Breast epithelium (tissue), 4 donors: ENCODE measurements at places on chromosomes 13 and 19.

DNA sequence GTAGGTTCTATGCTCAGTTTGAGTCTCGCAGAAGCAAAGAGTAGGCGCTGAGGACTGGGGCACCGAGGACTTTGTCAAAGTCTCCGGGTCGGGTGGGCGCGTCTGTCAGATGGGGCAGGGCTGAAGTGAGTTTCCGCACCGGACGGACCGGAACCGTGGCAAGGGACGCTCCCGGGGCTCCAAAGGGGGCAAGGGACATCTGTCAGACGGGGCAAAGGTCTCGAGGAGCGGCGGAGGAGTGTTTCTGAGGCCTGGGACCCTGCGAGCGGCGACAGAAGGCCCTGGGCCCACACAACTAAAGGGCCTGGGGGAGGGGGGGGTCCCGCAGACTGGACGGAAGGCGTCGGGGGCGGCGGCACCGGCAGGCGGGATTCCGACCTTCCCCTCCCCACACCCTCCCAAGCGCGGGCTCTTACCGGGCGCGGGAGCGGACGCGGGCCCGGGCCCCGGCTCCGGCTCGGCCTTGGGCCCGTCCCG lies 13.3 kb upstream of the AKAP8L start:
- peak overlapping the region; percentile 57 for H3K27ac ChIP-seq
- DNase-seq = no peak
- H3K27me3 ChIP-seq = no peaks in the 10 kb centered on the region
- peaks cover 3% of the 10 kb centered on the region for H3K36me3 ChIP-seq
- peaks cover 15% of the 10 kb centered on the region for H3K4me1 ChIP-seq

DNA sequence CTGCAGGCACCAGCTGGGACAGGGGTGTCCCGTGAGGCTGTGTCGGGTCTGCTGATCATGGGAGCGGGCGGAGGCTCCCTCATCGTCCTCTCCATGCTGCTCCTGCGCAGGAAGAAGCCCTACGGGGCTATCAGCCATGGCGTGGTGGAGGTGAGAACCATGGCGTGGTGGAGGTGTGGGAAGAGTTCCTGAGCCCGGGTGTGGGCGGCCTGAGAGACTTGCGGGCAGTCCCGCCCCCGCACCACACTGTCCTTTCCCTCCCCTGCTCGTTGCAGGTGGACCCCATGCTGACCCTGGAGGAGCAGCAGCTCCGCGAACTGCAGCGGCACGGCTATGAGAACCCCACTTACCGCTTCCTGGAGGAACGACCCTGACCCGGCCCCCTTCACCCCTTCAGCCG lies 10.7 kb downstream of the APLP1 start:
- no peaks in the 10 kb centered on the region for H3K4me1 ChIP-seq
- no peak overlapping the region for H3K4me3 ChIP-seq
- no peak overlapping the region for H3K27ac ChIP-seq
- H3K36me3 ChIP-seq = no peaks in the 10 kb centered on the region
- H3K27me3 ChIP-seq = no peaks in the 10 kb centered on the region
- DNase-seq = no peak

GRCh38 chr13:79528759-79529191 lies 47.8 kb downstream of the NDFIP2 start:
- DNase-seq = no peak
- no peaks in the 10 kb centered on the region for H3K36me3 ChIP-seq
- H3K4me1 ChIP-seq = no peaks in the 10 kb centered on the region
- no peak overlapping the region for H3K4me3 ChIP-seq
- H3K27ac ChIP-seq = no peak overlapping the region

- peaks cover 5% of the 10 kb centered on the region for H3K4me1 ChIP-seq
- DNase-seq = no peak
- no peak overlapping the region for H3K4me3 ChIP-seq
- no peak overlapping the region for H3K27ac ChIP-seq
Measured at GRCh38 chr13:41491436-41491835, 34.1 kb downstream of the RGCC start.

DNA sequence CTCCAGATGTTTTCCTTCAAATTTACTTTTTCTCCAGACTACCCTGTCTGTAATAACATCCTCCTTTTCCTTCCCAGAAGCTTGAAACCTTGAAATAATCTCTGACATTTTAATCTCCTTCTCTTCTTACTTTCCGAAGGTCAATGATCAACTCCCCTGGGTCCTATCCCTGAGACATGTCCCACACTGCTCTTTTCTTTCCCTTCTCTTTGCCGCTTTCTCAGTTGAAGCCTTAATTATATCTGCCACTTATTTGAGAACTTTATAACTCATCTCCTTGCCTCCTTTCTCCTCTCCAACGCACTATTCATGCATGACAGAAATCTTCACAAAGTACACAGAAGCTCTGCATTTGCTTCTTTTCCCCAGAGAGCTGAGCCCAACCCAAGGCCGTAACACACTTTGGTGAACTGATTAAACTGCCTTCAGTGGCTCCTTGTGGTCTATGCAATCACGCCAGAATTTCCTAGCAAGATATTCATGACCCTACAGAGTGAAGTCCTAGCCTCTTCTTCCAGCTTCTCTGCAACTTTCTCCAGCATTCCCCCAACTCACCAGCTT lies 9.2 kb upstream of the WASF3 start:
- DNase-seq = no peak
- H3K4me1 ChIP-seq = no peaks in the 10 kb centered on the region
- H3K27me3 ChIP-seq = peaks cover 19% of the 10 kb centered on the region
- no peaks in the 10 kb centered on the region for H3K36me3 ChIP-seq

DNA sequence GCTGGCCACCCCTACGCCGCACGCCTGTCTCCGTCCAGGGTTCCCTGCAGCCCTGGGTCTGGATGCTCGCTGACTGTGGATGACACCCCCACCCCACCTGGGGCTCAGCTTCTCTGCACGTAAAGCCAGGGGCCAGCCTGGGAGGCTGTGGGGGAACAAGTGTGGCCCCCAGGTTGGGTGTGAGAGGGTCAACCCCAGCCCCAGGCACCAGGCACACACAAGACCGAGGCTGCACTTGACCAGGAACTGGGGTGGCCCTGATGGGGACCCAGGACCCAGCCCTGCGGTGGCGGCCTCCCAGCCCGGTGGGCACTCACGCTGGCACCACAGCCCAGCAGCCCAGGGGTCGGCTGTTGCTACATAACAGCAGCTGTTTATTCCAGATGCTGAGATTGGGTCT lies 41.6 kb downstream of the GAS6 start:
- H3K4me3 ChIP-seq = no peak overlapping the region
- peaks cover 26% of the 10 kb centered on the region for H3K4me1 ChIP-seq

GRCh38 chr13:113526466-113527220 lies 36.1 kb upstream of the DCUN1D2 start:
- H3K27me3 ChIP-seq = no peaks in the 10 kb centered on the region
- H3K36me3 ChIP-seq = no peaks in the 10 kb centered on the region
- H3K4me3 ChIP-seq = no peak overlapping the region
- H3K4me1 ChIP-seq = no peaks in the 10 kb centered on the region

DNA sequence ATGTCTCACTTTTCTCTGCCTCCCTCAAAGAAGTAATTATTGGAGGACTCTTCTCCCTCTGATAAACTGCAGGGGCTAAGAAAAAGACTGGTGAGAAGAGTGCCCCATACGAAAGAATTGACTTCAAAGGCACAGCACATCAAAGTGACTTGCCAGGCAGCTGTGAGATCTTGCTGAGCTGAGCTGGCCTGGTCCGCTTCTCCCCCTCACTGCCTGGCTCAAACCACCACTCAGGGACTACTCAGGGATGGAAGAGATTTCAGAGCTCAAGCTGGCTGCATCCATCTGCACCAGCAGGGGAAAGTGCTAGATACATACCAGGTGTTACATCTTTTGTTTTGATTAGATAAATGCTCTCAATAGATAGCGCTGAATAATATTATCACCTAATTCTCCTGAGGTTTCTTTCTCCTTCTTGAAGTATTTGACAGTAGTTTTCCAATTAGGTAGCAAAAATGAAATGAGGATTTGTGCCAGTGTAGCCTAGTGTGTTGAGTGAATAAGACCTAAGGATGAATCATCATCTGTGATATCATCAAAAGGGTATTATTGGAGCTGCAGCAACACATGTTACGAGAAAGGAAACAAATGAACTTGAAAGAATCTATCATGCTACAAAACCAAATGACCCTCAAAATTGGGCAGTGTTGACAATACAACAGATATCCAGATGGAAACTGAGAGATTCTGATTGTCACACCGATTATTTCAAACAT lies 379.8 kb downstream of the TBC1D4 start:
- DNase-seq = no peak
- no peaks in the 10 kb centered on the region for H3K36me3 ChIP-seq
- H3K27ac ChIP-seq = no peak overlapping the region
- H3K4me3 ChIP-seq = no peak overlapping the region

GRCh38 chr13:103104340-103104739 lies 38.1 kb upstream of the SLC10A2 start:
- DNase-seq = no peak
- H3K36me3 ChIP-seq = no peaks in the 10 kb centered on the region
- H3K4me1 ChIP-seq = peaks cover 5% of the 10 kb centered on the region
- no peaks in the 10 kb centered on the region for H3K27me3 ChIP-seq
- no peak overlapping the region for H3K27ac ChIP-seq

DNA sequence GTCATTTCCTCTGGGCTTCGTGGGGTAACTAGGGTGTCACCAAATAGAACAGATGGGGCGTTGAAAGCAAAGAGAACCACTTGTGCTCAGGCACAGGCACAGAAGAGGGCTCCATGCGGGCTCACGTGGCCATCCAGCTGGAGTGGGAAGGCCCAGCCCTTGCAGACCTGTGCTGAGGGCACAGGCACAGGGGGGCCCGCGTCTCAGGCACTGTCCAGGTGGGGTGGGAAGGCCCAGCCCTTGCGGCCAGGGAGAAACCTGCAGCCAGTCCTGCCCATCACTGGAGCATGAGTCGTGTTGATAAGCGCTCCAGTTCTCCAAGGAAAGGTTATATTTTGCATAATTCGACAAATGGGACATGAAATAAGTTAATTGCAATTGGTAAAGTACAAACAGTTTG lies 57.5 kb downstream of the SLC7A9 start:
- no peak overlapping the region for H3K4me3 ChIP-seq
- no peak overlapping the region for H3K27ac ChIP-seq
- no peaks in the 10 kb centered on the region for H3K36me3 ChIP-seq
- no peaks in the 10 kb centered on the region for H3K4me1 ChIP-seq
- H3K27me3 ChIP-seq = no peaks in the 10 kb centered on the region
- DNase-seq = no peak

- no peak overlapping the region for H3K27ac ChIP-seq
- no peaks in the 10 kb centered on the region for H3K4me1 ChIP-seq
- peaks cover 3% of the 10 kb centered on the region for H3K36me3 ChIP-seq
- H3K27me3 ChIP-seq = no peaks in the 10 kb centered on the region
Measured at GRCh38 chr13:28707629-28708427, 10.9 kb downstream of the SLC46A3 start.

GRCh38 chr19:40609561-40610395 lies 8.6 kb downstream of the LTBP4 start:
- peak overlapping the region; percentile 87 for H3K27ac ChIP-seq
- H3K27me3 ChIP-seq = no peaks in the 10 kb centered on the region
- H3K4me3 ChIP-seq = peak overlapping the region; percentile 60
- DNase-seq = peak; percentile 88

- H3K27ac ChIP-seq = peak overlapping the region; percentile 67
- no peak for DNase-seq
- H3K4me1 ChIP-seq = peaks cover 4% of the 10 kb centered on the region
- H3K36me3 ChIP-seq = no peaks in the 10 kb centered on the region
- H3K27me3 ChIP-seq = no peaks in the 10 kb centered on the region
Measured at GRCh38 chr19:45113628-45114027, 20.6 kb downstream of the PPP1R37 start.

DNA sequence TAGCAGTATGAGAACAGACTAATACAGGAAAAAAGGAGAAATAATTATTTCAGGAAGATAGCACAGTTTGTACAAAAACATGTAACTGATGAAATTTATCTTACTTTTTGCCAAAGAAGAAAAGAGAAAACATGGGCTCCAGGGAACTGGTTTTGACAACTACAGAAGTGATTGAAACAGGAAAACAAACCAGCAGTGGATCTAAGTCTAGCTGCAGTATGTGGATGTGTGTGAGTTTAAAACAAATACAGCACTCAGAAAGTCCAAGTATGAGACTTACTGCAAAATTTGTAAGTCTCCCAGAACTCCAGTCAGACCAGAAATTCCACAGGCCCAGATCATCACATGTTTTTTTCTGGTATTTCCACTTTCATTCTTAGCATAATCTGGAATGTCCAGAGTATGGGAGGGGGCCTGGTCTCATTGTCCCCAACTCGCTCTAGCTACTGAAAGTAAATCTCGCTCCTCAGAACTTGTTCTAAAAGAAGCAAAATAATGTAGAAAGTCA lies 259.5 kb downstream of the NHLRC3 start:
- no peaks in the 10 kb centered on the region for H3K36me3 ChIP-seq
- no peaks in the 10 kb centered on the region for H3K27me3 ChIP-seq
- no peak overlapping the region for H3K27ac ChIP-seq
- H3K4me3 ChIP-seq = no peak overlapping the region
- no peaks in the 10 kb centered on the region for H3K4me1 ChIP-seq
- DNase-seq = no peak

GRCh38 chr19:31274251-31275067 lies 74.8 kb downstream of the TSHZ3 start:
- no peaks in the 10 kb centered on the region for H3K36me3 ChIP-seq
- no peaks in the 10 kb centered on the region for H3K4me1 ChIP-seq
- H3K27ac ChIP-seq = no peak overlapping the region
- H3K4me3 ChIP-seq = no peak overlapping the region
- H3K27me3 ChIP-seq = no peaks in the 10 kb centered on the region

- no peak overlapping the region for H3K4me3 ChIP-seq
- H3K27me3 ChIP-seq = no peaks in the 10 kb centered on the region
- peaks cover 26% of the 10 kb centered on the region for H3K4me1 ChIP-seq
Measured at GRCh38 chr19:4014541-4015491, 7.3 kb downstream of the PIAS4 start.

- no peaks in the 10 kb centered on the region for H3K27me3 ChIP-seq
- no peaks in the 10 kb centered on the region for H3K36me3 ChIP-seq
- DNase-seq = no peak
- H3K4me3 ChIP-seq = no peak overlapping the region
- H3K27ac ChIP-seq = no peak overlapping the region
- H3K4me1 ChIP-seq = no peaks in the 10 kb centered on the region
Measured at GRCh38 chr13:69108486-69108885, 999.1 kb upstream of the ATXN8OS start.

DNA sequence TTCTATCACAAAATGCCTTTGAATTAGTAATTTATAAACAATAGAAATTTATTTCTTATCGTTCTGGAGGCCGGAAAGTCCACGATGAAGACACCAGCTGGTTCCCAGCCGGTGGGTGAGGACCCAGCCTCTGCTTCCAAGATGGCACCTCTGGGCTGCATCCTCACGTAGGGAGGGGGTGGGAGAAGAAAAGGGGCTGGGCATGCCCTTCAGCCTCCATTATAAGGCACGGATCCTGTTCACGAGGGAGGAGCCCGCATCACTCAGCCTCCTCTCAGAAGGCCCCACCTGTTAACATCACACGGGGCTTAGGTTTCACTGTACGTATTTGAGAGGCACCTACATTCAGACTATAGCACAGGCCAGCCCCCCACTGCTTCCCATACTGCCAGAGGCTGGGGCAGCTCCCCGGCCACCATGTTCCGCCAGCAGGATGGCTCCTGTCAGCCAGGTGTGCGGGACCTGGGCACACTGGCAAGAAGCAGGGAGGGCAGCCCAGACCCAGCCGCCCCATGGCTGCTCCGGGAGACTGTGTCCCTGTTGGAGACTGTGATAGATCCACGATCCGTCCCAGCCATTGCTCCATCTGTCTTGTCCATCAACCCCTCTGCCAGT lies 131.6 kb downstream of the SOX1 start:
- no peaks in the 10 kb centered on the region for H3K36me3 ChIP-seq
- H3K27ac ChIP-seq = no peak overlapping the region
- no peak overlapping the region for H3K4me3 ChIP-seq
- no peaks in the 10 kb centered on the region for H3K4me1 ChIP-seq
- peaks cover 36% of the 10 kb centered on the region for H3K27me3 ChIP-seq

- no peak for DNase-seq
- peaks cover 7% of the 10 kb centered on the region for H3K27me3 ChIP-seq
- no peaks in the 10 kb centered on the region for H3K36me3 ChIP-seq
- no peak overlapping the region for H3K4me3 ChIP-seq
- no peaks in the 10 kb centered on the region for H3K4me1 ChIP-seq
Measured at GRCh38 chr19:48506138-48506733, 5.4 kb downstream of the LMTK3 start.
